ENCODE measurements at places on chromosomes 12 and 14.

- no peak for DNase-seq
Observed at GRCh38 chr14:45868377-45868776, 615.4 kb upstream of the MIS18BP1 start.

- DNase-seq: no peak
Observed at GRCh38 chr12:80862531-80862930, 75.2 kb downstream of the LIN7A start.

- DNase-seq: no peak
Observed at GRCh38 chr12:9244894-9245293, 36.7 kb upstream of the PZP start.

DNA sequence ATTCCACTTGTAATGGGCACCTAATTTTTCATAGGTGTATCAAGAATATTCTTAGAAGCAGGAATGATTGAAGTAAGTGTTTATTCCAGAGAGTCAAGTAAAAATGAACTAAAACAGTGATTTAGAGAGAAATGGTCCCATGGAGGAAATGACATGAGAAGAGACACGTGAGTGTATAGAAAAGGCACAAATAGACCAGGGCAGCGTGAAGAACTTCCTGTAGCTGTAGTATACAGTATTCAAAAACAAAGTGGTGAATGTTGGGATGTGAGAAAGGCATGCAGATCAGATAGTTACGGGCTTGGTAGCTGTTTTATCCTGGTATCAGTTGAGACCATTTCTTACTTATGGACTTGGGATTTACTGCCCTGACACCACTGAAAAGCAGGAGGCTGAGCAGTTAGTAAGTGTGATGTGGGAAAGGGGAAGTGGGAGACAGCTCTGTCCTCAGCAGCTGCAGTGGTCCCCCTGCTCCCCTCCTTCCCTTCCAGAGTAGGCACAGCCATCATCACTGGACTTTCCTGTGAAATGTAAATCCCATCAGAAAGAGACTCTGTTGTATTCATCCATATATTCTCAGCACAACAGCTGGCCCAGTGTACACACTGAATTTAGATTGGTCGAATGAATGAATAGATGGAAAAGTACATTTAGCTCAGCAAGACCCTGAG lies 16.8 kb upstream of the TESPA1 start:
- no peak for DNase-seq

GRCh38 chr14:50562841-50563240 lies 2.9 kb downstream of the ATL1 start:
- DNase-seq: no peak

DNA sequence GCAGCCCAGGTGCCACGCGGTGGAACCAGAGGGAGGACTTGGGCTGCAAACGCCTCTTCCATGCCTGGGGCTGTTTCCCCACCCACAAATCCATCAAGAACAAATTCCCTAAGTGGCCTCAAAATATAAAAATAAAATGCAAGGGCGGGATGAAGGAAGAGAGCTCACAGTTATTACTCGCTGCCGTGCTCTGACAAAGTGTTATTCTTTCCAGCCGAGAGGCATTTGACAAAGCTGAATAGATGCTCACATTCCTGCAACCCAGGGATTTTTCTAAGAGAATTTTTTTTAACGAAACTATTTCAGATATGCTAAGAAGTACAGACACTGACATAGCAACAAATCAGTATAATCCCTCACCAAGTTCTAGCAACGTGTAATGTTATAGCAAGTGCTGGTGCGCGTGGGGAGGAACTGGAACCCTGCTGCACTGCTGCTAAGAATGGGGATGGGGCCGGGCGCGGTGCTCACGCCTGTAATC lies 70.7 kb downstream of the SCARB1 start:
- no peak for DNase-seq

DNA sequence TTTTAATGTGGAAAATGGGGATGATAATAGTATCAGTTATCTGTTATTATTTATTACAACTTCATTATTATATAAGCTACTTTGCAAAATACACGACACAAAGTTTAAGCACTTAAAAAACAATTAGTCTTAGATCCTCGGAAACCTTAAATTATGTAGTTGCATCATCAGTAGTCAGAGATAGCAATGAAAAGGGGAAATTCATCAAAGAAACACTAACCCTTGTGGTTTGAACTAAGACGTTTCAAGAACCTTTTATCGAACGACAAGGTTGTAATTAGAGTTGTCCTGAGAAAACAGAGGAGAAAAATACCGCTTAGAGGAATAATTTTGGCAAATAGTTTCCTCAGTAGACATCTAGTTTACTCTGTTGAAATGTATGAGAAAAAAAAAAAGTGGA lies 198.5 kb downstream of the PTPRO start:
- no peak for DNase-seq

- no peak for DNase-seq
Observed at GRCh38 chr14:63478010-63478409, 65.2 kb downstream of the PPP2R5E start.

- DNase-seq: no peak
Observed at GRCh38 chr12:118925407-118925806, 55.9 kb upstream of the SRRM4 start.

GRCh38 chr14:64326502-64326901 lies 32.3 kb upstream of the ESR2 start:
- DNase-seq: no peak

DNA sequence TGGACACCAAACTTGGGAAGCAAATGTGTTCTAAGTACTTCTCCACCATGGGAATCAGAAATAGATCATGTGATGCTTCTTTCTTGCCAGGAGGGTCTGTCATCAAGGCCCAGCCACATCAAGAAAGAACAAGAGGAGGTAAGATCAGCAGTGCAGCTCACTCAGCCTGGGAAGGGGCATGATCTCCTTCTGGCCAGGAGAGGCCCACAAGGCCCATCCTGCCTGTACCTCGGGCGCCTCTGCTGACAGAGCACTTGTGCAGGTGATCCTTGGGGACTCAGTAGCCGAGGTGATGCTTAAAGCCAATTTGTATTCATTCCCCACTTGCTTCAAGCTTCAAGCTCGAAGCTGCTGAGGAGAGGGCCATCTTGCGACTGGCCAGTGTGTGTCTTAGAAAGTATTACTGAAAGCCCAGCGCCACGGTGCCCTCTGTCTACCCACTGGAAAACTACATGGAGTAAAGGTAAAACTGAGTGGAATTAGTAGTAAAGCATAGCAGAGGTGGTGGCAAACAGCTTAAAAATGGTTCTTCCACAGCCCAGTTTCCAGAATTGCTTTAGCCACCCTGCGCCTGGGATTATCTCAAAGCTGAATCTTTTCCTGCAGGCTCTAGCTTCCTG lies 26.2 kb downstream of the RTRAF start:
- DNase-seq: no peak

- DNase-seq: no peak
Observed at GRCh38 chr12:85843606-85844310, 7.5 kb upstream of the RASSF9 start.

GRCh38 chr14:103232831-103233319 lies 101.2 kb upstream of the EIF5 start:
- DNase-seq: no peak

GRCh38 chr12:122864894-122865253 lies 29.6 kb downstream of the HIP1R start:
- DNase-seq: no peak

GRCh38 chr14:57871459-57872080 lies 5.7 kb upstream of the SLC35F4 start:
- DNase-seq: peak; percentile 50

DNA sequence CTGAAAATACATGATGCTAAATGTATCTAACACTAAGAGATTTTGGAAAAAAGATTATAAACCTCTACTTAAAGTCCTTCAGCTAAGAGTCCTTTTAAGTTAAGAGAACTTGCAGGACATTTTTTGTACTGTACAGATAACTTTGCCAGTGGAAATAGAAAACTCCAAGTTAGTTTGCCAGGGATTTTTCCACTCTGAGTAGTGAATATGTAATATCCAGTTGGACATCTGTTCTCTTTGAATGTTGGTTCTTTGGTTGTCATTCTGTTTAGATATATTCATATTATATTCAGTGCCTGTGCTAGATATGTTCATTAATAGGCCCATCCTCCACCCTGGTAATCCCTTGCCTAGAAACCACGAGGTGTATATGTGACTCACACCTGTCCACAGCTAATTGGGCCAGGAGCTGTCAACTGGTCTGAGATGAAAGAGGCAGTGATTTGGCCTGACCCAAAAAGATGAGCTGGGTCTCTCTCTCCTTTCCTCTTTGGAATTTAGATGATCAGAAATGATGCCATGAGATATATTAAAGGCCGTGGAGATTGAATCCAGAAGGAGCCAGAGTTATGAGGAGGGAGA lies 261.0 kb upstream of the LRIG3 start:
- DNase-seq: no peak

- DNase-seq: no peak
Observed at GRCh38 chr14:23364164-23365035, 572 bp downstream of the EFS start.

GRCh38 chr14:70894868-70895267 lies 12.4 kb upstream of the PCNX1 start:
- DNase-seq: no peak

DNA sequence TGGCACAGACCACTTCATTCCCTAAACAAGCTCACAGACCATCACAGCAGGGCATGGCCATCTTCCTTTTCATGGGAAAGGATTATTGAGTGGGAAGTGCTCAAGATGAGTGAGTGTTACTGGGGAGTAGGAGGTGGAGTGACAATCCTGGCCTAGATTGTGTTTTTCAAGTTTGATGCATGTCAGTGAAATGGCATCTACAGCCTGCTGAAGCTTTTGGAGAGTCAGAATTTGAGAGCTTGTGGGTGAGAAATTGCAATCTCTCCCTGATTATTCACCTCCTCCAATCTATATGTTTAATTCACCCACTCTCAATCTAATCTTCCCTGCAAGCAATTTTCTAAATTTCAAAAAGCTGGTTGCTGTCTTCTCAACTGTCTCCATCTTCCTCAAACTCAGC lies 156.1 kb upstream of the G2E3 start:
- DNase-seq: no peak

DNA sequence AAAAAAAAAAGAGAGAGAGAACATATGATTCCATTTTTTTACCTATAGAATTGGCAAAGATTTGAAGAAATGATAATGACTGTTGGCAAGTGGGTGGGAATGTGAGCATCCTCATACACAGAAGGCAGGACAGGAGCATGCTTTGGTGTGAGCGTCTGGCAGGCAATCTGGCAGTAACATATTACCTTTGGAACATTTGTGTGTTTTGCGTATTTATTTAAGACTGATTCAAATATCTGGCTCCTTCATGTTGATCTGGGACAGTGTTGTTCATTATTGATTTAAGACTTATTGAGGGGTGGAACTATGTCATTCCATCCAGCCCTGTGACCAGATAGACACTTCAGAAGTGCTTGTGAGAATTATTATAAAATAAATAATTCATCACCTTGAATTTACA lies 53.1 kb downstream of the PPP1R36 start:
- no peak for DNase-seq

DNA sequence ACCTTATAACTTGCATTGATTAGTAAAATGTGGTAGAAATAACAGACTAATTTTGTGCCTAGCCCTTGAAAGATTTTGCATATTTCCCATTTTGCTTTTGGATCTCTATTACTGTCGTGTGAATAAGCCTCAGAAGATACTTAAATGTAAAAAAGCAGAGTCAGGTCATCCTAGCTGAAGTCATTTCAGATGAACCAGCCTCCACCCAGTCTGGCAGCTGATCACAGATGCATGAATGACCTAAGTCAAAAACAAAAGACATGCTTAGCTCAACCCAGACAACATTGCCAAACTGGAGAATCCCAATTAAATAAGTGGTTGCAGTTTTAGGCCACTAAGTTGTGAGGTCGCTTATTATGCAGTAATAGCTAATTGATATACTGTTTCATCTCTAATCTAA lies 349.9 kb downstream of the C12orf50 start:
- no peak for DNase-seq

DNA sequence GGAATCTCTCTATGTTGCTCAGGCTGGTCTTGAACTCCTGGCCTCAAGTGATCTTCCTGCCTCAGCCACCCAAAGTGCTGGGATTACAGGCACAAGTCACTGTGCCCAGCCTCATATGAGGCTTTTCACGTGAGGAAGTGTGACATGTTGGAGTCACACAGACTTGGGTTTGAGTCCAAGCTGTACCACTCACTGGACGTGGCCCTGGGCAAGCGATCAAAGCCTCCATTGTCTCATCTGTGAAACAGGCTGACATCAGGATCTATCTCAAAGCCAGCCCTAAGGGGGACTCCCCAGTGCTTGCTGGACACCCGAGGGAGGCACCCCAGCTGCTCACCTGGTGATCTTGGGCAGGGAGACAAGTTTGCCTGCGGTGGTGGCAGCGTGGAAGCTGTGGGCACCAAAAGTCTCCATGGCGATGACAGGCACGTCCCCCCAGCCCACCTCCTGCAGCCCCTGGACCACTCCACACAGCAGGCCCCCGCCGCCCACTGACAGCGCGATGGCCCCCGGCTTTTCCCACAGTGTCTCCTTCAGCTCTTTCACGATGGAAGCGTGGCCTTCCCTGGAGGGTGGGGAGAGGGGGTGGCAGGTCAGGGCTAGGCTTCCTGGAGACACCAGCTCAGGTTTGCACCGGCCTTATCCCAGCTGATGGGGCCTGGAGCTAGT lies 6.7 kb downstream of the SDS start:
- no peak for DNase-seq

- DNase-seq: no peak
Observed at GRCh38 chr12:105916760-105917039, 222.1 kb downstream of the NUAK1 start.

Measured in astrocyte of the cerebellum (primary cell).